ENCODE measurements at places on chromosomes 6 and 20. TPM values are rescaled to one million over a fixed set of nuclear protein-coding genes. Genes with fewer than 3 reads are reported as not detected.
A peak's percentile ranks its signal among the peaks of the same experiment; 100 is the strongest.

- no peak for DNase-seq
These were observed 75.7 kb downstream of the REPS1 start for GRCh38 chr6:138912308-138912707.

- DNase-seq, result no peak
These were observed 17.8 kb downstream of the ALDH8A1 start for GRCh38 chr6:134932098-134932497.

DNA sequence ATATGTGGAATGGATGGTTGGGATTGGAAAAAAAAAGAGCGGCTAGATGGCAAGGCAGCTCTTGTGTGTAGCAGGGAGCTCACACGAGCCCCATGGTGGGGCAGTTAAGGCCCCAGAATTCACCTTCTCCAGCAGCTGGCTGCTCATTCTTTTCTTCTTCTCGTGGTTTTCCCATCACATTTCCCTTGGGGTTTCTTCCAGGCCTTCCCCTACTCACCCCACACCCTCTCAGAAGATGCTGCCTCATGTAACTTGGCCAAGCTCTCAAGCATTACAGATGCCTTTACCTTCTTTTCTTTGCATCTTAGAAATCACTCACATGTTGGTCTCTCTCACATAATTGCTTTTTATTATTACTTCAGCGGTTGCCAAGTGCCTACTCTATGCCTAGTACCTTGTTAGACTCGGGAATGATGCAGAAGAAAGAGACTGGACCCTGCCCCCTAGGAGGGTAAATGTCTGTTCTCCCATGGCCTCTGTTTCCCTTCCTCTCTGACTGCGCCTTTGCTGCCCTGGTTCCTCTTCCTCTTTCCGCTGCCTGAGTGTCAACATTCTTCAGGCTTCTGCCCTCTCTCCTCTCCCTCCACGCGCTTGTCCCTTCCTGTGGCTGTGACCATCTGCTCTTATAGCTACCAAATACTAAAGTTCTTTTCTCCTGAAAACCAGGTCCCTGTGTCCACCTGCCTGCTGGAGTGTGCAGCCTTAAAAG, 28.6 kb downstream of the PPARD start:
- no peak for DNase-seq

DNA sequence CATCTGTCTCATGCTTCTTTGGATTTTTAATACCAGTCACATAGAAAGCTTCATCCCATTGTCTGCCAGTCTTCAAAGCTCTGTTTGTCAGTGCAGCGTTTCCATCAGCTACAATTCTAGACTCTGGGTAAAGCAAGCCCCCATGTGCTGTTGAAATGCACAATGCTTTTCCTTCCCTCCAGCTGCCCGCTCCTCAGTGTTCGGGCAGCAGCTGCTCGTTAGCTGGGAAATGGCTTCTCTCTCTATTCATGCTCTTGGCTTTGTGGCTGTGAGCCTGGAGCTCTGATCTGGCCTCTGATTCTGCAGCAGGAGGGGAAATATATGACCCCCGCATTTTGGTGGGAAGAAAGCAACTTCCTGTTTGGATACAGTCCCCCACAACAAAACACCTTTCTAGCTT, 213.0 kb upstream of the CDYL start:
- no peak for DNase-seq

DNA sequence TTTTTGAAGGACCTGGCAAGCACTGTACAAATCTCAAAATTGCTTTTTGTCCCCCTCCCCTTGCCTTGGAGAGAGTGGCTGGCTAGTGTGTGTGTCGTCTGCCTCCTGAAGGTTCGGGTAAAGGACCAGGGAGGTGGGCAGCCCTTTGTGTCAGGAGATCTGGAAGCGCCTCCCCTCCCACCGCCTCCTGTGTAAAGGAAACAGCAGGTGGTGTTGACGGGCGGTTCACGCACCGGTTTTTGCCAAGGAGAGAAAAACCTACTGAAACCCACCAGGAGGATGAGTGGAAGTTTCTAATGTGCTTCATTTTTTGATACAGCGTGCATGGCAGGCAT, 1.2 kb downstream of the ENTPD6 start:
- no peak for DNase-seq

DNA sequence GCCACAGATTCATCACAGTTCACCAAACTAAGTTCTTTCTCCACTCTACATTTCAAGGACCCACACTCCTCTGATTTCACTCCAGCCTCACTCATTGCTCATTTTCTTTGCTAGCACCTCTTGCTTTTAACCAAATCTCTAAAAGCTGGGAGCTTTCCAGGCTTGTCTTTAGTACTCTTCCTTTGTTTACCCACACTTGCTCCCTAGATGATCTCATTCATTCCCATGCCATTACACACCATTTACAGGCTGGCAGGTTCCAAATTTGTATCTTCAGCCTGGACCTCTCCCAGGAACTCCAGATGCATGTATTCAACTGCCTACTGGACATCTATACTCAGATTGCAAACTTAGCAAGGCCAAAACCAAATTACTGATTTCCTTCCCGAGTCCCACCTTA, 5.3 kb upstream of the GUCA1B start:
- DNase-seq, result no peak

DNA sequence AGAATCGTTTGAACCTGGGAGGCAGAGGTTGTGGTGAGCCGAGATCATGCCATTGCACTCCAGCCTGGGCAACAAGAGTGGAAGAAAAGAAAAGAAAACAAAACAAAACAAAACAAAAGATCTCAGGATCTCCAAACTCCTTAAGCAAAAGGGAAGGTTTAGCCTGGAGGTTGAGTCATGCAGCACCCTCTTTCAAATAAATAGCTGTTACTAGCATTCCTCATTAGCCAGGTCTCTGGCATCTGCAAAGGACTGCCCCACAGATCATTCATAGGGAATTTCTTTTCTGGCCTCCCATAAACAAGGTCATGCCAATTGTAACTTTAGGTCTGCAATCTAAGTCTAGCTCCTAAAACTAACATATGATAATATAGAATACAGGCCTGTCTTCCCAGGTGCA, 37.2 kb downstream of the EDN1 start:
- DNase-seq, result no peak

DNA sequence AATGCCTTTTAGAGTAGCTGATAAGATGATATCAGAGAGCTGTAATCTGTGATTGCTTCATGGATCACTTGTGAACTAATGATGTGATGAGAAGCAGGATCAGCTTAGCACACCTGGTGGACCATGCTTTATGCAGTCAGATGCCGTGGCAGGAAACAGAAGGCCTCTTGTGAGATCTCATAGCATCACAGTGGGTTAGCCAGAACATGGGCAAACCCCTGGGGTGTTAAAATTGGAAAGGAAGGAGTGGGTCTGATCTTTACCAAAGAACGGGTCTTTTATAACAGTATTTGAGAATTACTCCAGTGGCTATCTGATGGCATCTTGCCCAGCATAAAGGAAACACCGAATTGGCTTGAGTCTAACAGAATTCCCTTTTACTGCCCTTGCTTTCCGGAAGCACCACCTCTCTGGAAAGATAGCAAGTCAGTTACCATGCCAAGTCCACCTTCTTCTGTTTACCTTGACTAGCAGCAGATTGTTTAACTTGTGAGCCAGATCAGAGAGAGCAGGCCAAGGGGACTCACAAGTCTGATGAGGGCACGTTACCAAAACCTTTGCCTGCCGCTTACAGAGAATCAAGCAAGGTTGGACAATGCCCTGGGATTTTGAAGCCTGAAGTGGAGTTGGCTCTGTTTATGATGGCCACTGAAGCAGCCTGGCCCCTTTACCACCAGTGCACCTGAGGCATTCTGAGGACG, 20.9 kb upstream of the SRF start:
- no peak for DNase-seq

GRCh38 chr6:119395192-119395591, 45.6 kb upstream of the MAN1A1 start:
- no peak for DNase-seq

- no peak for DNase-seq
These were observed 28.0 kb upstream of the PTGIS start for GRCh38 chr20:49595811-49596561.

DNA sequence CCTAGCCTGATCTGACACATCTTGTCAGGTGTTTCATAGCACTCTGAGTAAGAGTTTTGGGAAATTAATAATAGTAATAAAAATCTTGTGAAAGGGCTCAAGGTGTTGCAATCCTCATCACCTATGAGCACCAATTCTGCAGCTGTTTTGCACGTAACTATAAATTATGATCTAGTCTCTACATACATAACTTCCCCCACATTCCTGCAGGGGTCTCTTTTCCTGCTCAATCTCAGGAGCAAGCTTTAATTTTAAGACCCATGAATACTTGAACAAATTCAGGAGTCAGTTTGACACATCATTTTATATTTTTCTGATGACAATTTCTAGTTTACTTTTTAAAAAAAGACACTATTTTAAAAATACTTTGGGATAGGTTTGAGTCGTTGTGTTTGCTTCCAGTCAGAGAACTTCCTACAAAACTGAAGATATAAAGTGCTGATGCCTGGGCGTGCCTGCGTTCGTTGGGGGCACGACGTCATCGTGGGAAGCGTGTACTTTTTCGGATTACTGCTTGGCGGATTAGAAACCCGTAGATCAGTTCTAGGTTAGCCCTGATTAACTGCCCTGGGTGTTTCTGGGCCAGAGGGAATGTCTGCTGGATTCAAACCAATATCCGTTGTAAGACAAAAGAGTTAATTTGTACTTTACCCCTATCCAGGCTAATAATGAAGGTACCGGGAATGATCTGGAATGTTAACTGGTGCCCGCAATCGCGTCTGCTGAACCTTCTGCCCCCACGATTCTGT, 1.0 kb upstream of the E2F3 start:
- DNase-seq, result peak; percentile 46

- no peak for DNase-seq
These were observed 83.8 kb downstream of the SASH1 start for GRCh38 chr6:148426317-148426977.

- DNase-seq, result peak; percentile 51
These were observed 80.8 kb downstream of the RCAN2 start for GRCh38 chr6:46410334-46410953.

- DNase-seq, result no peak
These were observed at the start of gene BANF2 for GRCh38 chr20:17699931-17700351. TSS of gene BANF2 (plus strand) at chr20:17699966. CDS start at chr20:17725026, 25,060 bp downstream.

DNA sequence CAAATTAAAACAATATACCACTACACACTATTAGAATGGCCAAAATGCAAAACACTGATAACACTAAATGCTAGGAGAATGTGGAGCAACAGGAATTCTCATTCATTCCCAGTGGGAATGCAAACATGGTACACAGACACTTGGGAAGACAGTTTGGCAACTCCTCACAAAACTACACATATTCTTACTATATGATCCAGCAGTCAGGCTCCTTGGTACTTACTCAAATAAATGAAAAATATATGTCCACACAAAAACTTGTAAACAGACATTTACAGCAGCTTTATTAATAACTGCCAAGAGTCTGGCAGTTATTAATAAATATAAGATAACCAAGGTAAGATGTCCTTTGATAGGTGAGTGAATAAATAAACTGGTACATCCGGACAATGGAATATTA, 44.9 kb downstream of the ABHD12 start:
- no peak for DNase-seq

DNA sequence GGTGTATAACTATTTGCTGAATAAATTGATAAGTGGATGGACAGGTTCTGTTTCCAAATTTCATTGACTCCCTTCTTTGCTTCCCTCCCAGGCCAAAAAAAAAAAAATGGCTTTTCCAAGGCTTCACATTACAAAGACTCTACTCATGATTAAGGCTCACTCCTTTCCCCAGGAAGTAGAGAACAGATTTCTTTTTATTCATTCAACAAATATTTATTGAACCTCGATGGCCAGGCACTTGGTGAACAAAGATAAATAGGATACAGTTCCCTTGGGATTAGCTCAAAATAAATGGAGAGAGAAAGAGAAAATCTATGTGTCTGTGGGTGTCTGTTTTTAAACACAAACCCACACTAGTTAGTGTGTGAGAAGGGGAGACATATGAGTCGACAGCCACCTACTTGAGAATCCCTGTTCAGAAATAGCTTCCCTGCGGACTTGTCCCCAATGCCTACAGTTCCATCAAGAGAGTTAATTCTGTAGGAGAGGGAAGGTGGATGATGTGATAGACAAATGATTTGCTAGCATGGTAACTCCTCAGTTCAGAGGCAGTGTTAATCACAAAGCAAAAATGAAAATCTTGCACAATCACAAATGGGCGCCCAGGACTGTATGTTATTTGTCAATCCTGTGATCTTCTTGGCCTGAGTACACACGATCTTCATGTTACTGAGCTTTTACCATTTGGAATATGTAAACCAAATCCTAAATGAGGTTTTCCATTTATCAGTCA, 20.3 kb downstream of the TRAF3IP2 start:
- DNase-seq, result no peak

- no peak for DNase-seq
These were observed 3.7 kb downstream of the MANEA start for GRCh38 chr6:95581073-95581472.

DNA sequence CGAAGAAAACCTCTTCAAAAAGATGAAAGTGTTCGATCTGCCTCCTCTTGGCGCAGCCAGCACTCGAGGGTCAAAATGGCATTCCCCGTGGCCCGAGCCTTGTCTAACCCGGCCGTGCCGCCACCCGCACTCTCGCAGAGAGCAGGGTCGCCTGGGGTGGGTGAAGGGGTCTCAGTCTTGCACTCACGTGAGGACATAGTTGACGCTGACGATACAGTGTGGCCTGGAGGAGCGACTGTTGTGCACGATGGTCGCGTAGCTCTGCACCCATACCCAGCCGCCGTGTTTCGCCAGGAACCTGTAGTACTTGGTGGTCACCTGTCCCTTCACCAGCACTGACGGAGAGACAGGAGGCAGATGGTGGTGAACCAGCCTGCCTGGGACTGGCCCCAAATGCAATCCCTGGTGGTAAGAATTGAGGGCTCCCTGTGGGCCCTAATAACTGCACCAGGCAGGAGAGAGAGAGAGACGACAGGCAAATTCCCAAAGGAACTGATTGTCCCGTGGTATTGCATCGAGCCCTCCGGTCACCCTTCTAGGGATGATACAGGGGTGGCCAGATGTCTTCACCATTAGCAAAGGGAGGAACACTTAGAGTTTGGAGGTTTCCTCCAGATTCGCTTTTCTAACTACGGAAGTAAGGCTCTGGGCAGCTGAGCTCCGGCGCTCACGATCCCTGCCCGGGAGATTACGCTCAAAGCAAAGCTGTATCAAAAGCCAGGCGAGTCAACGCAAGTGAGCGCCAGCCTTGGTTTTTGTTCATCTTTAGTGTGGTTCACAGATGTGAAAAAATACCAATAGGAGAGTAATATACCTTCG, 17.4 kb downstream of the SIM1 start:
- no peak for DNase-seq

NOX3 gene
- not detected for total RNA-seq

TRIM31 gene
- 0.78 TPM for total RNA-seq
